Mesothelial cell of epicardium (in vitro differentiated cells): ENCODE measurements at places on chromosomes 13 and 19.
A peak's percentile ranks its signal among the peaks of the same experiment; 100 is the strongest.

GRCh38 chr13:109400624-109401257 lies 385.6 kb downstream of the IRS2 start:
- H3K4me1 ChIP-seq, result peaks cover 16% of the 10 kb centered on the region
- H3K27ac ChIP-seq, result peak overlapping the region; percentile 86
- H3K36me3 ChIP-seq, result no peaks in the 10 kb centered on the region
- no peaks in the 10 kb centered on the region for H3K27me3 ChIP-seq
- no peak for DNase-seq

GRCh38 chr19:54470991-54471782 lies 1.9 kb downstream of the CDC42EP5 start:
- H3K27ac ChIP-seq, result peak overlapping the region; percentile 94
- peaks cover 40% of the 10 kb centered on the region for H3K4me1 ChIP-seq
- no peaks in the 10 kb centered on the region for H3K27me3 ChIP-seq
- peak overlapping the region; percentile 79 for H3K4me3 ChIP-seq
- H3K36me3 ChIP-seq, result peaks cover 12% of the 10 kb centered on the region
- DNase-seq, result no peak

DNA sequence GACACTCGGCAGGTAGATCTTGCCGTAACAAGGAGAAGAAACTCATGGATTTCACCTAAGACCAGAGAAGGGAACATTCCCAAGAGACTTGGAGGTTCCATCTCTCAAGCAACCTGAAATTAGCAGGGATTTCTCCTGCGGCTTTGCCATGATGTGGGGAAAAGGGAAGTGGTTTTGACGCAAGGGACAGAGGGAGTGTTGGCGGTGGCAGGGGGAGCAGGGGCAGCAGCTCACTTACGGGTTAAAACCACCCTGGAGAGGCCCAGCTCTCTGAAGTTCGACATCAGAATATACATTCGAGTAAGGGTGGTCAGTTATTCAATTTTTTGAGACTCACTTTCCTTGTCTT lies 76.1 kb upstream of the POMP start:
- H3K27me3 ChIP-seq, result peaks cover 3% of the 10 kb centered on the region
- no peaks in the 10 kb centered on the region for H3K36me3 ChIP-seq
- no peak for DNase-seq
- H3K27ac ChIP-seq, result no peak overlapping the region
- H3K4me1 ChIP-seq, result peaks cover 10% of the 10 kb centered on the region
- H3K4me3 ChIP-seq, result no peak overlapping the region

GRCh38 chr13:41513600-41513999 lies 56.2 kb downstream of the RGCC start:
- no peaks in the 10 kb centered on the region for H3K36me3 ChIP-seq
- no peak for DNase-seq
- H3K27ac ChIP-seq, result no peak overlapping the region
- H3K4me3 ChIP-seq, result no peak overlapping the region

DNA sequence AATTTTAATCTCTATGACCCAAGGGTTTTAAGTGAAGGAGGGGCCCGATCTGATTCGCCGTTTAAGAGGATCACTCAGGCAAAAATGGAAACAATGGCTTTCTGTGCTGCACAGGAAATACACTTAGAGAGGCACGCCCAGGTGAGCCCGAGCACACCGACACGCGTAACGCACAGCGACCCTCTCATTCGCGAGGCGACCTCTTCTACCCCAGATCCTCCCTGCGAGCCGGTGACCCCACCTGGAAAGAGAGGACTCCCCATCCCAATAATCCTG lies 216 bp downstream of the SH2D3A start:
- H3K4me1 ChIP-seq, result peaks cover 21% of the 10 kb centered on the region
- peak overlapping the region; percentile 68 for H3K4me3 ChIP-seq

- H3K4me3 ChIP-seq, result no peak overlapping the region
- H3K27me3 ChIP-seq, result no peaks in the 10 kb centered on the region
- no peak for DNase-seq
These were observed 107.4 kb upstream of the CSNK1A1L start for GRCh38 chr13:37212826-37213225.

- no peaks in the 10 kb centered on the region for H3K27me3 ChIP-seq
- DNase-seq, result no peak
- H3K4me1 ChIP-seq, result no peaks in the 10 kb centered on the region
- H3K36me3 ChIP-seq, result peaks cover 11% of the 10 kb centered on the region
- no peak overlapping the region for H3K4me3 ChIP-seq
These were observed 10.9 kb downstream of the RFX1 start for GRCh38 chr19:13995017-13995728.

DNA sequence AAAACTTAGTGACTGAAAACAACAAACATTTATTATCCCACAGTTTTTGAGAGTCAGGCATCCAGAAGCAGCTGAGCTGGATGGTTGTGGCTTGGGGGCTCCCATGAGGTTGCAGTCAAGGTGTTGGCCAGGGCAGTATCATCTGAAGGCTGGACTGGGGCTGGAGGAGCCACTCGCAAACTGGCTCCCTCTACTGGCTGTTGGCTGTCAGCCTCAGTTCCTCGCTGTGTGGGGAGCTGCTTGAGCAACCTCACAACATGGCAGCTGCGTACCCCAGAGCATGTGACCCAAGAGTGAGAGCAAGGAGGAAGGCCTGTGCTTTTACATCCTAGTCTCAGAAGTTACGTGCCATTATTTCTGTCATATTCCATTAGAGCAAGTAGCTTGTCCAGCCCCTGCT lies 9.7 kb downstream of the YJU2 start:
- H3K4me3 ChIP-seq, result no peak overlapping the region
- no peaks in the 10 kb centered on the region for H3K4me1 ChIP-seq
- no peak for DNase-seq
- no peaks in the 10 kb centered on the region for H3K27me3 ChIP-seq

GRCh38 chr19:2365201-2365970 lies 5.3 kb downstream of the TMPRSS9 start:
- H3K4me3 ChIP-seq, result no peak overlapping the region
- no peak for DNase-seq
- peaks cover 8% of the 10 kb centered on the region for H3K27me3 ChIP-seq
- H3K36me3 ChIP-seq, result no peaks in the 10 kb centered on the region
- H3K4me1 ChIP-seq, result peaks cover 9% of the 10 kb centered on the region

DNA sequence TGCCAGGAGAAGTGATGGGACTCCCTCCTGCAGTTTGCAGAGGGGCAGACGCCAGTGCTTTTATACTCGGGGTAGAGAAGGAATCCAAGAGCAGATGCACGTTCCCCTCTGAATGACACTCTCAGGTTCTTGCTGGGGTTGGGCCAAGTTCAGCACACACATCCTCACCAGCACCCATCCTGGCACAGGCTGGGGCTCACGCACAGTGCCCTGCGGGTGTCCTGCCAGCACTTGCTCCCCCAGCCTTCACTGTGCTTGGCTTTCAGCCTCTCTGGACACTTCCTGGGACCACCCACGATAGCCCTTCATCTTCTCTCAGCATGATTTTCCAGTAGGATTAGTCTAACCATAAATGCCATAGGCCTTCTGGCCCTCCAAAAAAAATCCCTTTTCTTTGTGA lies 158.6 kb downstream of the ZNF536 start:
- no peak overlapping the region for H3K27ac ChIP-seq
- H3K4me3 ChIP-seq, result no peak overlapping the region
- no peak for DNase-seq
- H3K27me3 ChIP-seq, result peaks cover 19% of the 10 kb centered on the region

GRCh38 chr13:76638882-76639281 lies 247.3 kb downstream of the KCTD12 start:
- H3K4me1 ChIP-seq, result peaks cover 51% of the 10 kb centered on the region
- no peaks in the 10 kb centered on the region for H3K27me3 ChIP-seq
- no peak overlapping the region for H3K4me3 ChIP-seq
- no peak for DNase-seq
- peak overlapping the region; percentile 92 for H3K27ac ChIP-seq

DNA sequence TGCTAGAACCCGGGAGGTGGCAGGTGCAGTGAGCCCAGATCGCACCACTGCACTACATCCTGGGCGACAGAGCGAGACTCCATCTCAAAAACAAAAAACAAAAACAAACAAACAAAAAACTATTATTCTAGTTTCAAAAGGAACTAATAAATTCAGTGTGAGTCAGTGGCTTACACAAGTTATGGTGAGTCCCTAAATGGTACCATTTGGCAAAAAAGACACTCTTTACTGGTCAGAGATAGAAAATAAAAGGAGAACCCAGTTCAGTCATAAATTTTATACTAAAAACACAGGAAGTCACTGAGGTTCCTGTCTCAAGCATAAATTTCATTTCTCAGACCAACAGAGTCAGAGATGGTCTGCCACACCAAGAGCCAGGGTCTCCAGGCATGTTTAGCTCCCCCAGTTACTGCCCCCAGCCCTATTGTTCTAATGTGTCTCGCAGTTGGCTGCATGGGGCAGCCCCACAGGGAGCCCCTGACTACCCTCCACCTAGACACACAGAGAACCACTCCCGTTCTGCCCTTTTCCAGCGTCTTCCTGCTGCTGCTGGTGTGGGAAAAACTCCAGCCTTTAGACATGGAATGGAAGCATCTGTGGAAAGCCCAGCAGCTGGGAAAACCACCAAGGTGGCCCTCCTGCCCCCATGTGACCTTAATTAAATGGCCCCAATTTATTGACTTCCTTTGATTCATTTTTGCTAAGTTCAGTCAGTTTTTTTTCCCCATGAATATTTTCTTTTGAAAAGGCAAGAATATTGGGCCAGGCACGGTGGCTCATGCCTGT lies 12.2 kb downstream of the THSD1 start:
- H3K27ac ChIP-seq, result no peak overlapping the region
- no peak overlapping the region for H3K4me3 ChIP-seq
- peaks cover 2% of the 10 kb centered on the region for H3K4me1 ChIP-seq
- peaks cover 9% of the 10 kb centered on the region for H3K27me3 ChIP-seq
- H3K36me3 ChIP-seq, result no peaks in the 10 kb centered on the region
- DNase-seq, result no peak

DNA sequence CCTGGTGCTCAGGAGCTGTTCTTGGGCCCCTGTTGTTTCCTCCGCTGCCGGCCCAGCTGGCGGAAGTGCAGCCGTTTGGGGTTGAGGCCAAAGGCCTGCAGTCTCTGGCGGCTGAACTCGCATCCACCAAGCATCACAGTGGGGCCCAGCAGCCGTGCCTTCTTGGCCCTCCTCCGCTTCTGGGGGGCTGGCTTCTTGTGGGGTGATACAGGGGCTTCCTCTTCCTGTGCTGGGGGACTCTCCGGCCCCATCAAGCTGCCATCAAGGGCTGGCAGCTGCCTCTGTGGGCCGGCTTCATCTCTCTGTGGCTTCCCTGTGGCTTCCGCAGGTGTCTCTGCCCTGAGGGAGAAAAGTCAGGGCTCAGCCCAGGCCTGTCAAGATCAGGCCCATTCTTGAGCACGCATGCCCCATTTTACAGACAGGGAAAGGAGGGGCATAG lies 10.3 kb downstream of the ATG4D start:
- H3K27ac ChIP-seq, result no peak overlapping the region
- no peaks in the 10 kb centered on the region for H3K27me3 ChIP-seq
- no peak overlapping the region for H3K4me3 ChIP-seq
- H3K4me1 ChIP-seq, result no peaks in the 10 kb centered on the region

- no peaks in the 10 kb centered on the region for H3K36me3 ChIP-seq
- H3K27me3 ChIP-seq, result peaks cover 1% of the 10 kb centered on the region
- no peak overlapping the region for H3K4me3 ChIP-seq
- peak overlapping the region; percentile 37 for H3K27ac ChIP-seq
- no peak for DNase-seq
These were observed 187.9 kb downstream of the KATNAL1 start for GRCh38 chr13:30119476-30119875.

GRCh38 chr13:40231751-40232150 lies 434.7 kb downstream of the FOXO1 start:
- H3K4me3 ChIP-seq, result no peak overlapping the region
- no peaks in the 10 kb centered on the region for H3K36me3 ChIP-seq
- H3K27me3 ChIP-seq, result no peaks in the 10 kb centered on the region
- no peak for DNase-seq
- peaks cover 59% of the 10 kb centered on the region for H3K4me1 ChIP-seq

GRCh38 chr13:95968906-95969305 lies 84.3 kb downstream of the UGGT2 start:
- H3K27ac ChIP-seq, result no peak overlapping the region
- H3K27me3 ChIP-seq, result no peaks in the 10 kb centered on the region
- H3K36me3 ChIP-seq, result peaks cover 16% of the 10 kb centered on the region
- no peak for DNase-seq

DNA sequence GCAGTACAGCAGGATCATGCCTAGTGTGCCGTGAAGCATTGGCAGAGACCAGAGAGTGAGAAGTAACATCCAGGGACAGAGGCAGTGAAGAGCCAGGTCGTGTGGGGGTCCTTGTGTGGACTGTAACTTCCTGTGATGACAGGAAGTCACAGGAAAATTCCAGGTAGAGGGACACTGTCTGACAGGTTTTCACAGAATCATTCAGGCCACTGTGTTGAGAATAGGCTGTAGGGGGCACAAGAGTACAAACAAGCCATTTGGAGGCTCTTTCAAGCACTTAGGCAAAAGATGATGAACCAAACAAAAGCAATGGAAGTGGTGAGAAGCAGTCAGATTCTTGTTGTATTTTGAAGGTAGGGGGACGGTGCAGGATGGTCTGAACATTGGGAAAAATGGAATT lies 46.4 kb downstream of the N4BP2L1 start:
- H3K27ac ChIP-seq, result no peak overlapping the region
- peaks cover 5% of the 10 kb centered on the region for H3K36me3 ChIP-seq
- H3K4me3 ChIP-seq, result no peak overlapping the region
- H3K4me1 ChIP-seq, result no peaks in the 10 kb centered on the region
- no peaks in the 10 kb centered on the region for H3K27me3 ChIP-seq

- H3K4me1 ChIP-seq, result no peaks in the 10 kb centered on the region
- peaks cover 65% of the 10 kb centered on the region for H3K27me3 ChIP-seq
- H3K27ac ChIP-seq, result no peak overlapping the region
- peak; percentile 59 for DNase-seq
- no peaks in the 10 kb centered on the region for H3K36me3 ChIP-seq
- H3K4me3 ChIP-seq, result no peak overlapping the region
These were observed 67.8 kb downstream of the SPACA7 start for GRCh38 chr13:112443995-112444311.

DNA sequence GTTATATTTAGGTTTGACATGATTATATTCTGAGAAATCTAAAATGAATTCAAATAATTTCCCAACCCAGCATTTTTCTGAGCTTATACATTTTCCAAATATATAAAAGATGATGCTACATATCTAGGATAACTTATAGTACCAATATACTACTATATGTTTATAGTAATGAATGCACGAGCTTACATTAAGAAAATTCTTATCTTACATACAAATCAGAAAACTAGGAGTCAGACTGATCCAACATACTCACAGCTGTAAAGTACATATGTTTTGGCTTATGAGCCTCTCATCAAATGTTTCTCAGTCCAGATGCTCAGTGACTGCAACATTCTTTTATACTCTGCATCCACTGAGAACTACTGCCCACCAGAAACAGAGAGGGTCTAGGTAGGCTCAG lies 491.3 kb upstream of the KLF12 start:
- no peaks in the 10 kb centered on the region for H3K4me1 ChIP-seq
- H3K27ac ChIP-seq, result no peak overlapping the region
- peaks cover 9% of the 10 kb centered on the region for H3K27me3 ChIP-seq
- H3K4me3 ChIP-seq, result no peak overlapping the region
- H3K36me3 ChIP-seq, result no peaks in the 10 kb centered on the region

GRCh38 chr13:85503797-85504196 lies 295.4 kb downstream of the SLITRK6 start:
- H3K27ac ChIP-seq, result no peak overlapping the region
- no peaks in the 10 kb centered on the region for H3K27me3 ChIP-seq
- no peaks in the 10 kb centered on the region for H3K36me3 ChIP-seq
- H3K4me1 ChIP-seq, result peaks cover 6% of the 10 kb centered on the region
- H3K4me3 ChIP-seq, result no peak overlapping the region
- no peak for DNase-seq
